ENCODE measurements at places on chromosomes 1 and 21.

DNA sequence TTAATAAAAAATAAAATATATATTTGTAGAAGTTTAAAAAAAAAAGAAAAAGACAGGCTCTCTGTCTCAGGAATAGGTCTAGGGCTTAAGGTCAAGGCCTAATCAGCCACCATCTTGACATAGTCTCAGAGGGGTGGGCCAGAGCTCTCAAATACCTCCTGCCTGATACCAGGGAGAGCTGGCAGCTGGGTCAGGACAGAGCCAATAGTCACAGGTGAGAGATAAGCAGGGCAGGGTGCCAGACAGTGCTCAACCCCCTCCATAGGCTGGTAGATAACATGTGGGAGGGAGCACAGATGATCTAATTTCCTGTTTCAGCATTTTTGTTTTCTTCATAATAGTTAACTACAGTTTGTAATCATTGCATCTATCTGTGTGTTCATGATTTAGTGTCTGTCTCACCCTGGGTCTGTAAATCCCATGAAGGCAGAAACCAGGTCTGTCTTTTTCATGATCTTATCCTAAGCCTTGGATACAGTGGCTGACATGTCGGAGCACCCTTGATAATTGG lies 152.0 kb upstream of the GRIK3 start:
- no peak for DNase-seq

DNA sequence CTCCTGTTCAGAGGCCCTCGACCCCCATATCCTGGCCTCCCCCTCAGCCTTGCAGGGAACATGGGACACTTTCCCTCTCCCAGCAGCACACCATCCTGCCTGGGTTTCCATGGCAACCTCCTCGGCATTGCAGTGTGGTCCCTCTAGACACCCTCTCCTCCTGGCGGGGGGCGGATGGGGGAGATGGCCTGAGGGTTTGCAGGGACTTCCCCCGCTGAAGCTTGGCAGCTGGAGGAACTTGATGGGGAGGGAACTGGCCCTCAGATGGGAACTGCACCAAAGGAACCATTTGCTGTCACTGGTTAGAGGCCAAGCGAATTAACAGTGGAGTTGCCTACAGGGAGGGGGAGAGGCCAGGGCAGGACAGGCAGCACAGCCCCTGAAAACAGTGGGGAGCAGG lies 28.7 kb downstream of the RIMS3 start:
- DNase-seq = no peak

DNA sequence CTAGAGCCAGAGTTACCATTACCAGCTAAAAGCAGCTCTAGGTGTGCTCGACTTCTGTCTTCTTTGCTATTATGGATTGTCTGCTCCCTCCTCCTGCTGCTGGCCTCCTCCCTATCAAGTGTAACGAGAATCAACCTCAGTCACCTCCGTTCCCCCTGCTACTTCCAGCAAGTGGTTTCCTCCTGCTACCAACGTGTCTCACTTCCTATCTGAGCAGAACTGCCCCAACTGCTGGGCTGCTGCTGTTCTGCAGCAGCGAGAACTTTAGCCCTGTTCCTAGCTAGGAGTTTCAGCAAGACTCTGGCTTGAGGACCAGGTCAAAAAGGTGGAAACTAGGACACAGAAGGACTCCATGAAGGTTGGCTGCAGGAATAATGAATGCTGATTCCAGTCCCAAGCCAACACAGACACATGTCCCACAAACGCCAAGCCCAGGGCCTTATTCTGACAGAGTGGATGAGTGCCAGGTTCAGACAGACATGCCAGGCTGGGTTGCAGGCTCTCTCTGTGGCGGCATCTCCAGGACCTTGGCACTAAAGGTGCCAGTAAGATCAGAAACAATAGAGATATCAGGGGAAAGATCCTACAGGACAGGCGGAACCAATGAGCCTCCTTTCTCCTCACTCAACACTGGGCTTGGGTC lies 46.9 kb downstream of the CD34 start:
- DNase-seq = no peak

GRCh38 chr1:12516741-12517140 lies 101.3 kb downstream of the DHRS3 start:
- no peak for DNase-seq
